ENCODE measurements at places on chromosomes 7 and 10.

DNA sequence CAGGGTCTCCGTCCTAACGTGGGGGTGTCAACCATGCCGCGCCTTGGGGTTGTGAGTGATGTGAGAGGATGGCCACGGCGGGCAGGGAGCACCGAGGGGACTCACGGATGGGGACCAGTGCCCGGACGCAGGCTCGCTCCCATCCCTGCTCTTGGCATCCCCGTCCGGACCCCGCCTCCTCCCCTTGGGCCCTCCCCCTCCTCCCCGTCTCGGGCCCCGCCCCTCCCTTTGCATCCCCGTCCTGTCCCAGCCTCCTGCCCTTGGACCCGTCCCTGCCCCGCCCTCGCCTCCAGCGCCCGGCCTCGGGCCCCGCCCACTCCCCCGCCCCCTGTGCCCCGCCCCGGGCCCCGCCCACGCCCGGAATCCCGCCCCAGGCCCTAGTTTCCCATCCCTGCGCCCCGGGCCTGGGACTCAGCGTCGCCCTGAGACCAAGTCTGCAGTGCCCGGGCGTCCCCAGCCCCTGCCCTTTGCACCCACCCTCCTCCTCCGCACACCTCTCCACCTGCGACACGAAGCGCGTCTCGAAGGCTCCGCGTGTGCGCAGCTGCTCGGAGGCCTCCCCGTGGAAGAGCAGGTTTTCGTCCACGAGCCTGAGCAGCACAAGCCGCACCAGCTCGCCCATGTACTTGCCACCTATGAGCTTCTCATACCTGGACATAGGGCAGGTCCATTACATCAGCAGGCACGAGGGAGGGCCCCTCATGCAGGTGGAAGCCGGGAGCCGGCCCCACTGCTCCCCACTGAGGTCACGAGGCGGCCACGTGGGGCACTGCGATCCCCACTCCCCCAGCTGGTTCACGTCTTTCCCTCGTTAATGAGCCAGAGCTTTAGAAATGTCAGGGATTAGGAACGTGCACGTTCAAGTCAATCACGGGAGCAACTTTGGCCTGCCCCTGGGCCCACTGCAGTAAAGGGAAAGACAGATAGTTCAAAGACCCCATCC is 5.1 kb upstream of the MYL7 start:
- no peak for DNase-seq

DNA sequence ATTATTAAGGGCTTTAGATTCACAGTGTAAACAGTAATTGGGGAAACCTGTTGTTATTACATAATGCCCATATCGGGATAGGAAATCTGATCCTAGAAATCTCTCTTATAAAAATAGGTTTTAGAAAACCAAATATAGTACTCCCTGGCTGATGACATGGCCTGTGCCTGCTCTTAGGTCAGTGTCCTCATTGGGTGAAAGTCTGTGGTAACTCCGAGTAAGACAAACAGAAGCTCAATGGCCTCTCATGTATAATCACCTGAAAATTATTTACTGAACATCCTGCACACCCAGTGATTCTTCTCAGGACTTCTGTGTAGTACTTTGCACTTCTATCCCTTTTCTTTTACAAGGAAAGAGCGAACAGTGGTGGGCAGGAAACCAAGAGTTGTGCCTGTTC is 37.8 kb downstream of the SEM1 start:
- DNase-seq: no peak

DNA sequence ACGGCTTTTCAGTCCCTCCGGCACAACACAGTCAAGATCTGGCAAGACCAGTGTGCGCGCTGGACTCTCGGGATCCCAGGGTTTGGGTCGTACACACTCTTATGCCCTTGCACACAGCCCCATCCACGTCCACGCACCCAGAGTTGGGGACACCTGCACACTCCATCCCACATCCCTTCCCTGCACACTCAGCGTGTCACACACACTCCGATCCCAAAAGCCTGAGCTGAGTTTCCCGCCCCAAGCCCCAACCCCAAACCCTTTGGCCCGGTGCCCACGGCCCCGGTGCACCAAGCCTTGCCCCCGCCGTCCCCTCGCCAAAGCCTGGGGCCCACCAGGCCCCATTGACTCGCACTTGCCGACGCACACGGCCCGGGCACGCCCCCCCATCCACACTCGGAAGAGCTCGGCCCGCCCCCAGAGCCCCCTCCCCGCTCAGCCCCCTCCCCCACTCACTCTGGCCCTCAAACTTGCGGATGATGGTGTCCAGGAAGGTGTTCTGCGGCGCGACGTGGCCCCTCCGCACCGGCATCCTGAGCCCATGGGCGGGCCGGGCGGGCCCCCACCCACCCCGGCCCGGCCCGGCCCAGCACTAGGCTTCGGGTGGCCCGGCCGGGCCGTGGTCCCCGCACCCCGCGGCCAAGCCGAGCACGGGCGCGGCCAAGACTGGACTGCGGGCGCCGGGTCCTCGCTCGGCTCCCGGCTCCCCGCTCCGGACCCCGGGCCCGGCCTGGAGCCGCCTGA is 567 bp downstream of the KCNH2 start:
- no peak for DNase-seq

DNA sequence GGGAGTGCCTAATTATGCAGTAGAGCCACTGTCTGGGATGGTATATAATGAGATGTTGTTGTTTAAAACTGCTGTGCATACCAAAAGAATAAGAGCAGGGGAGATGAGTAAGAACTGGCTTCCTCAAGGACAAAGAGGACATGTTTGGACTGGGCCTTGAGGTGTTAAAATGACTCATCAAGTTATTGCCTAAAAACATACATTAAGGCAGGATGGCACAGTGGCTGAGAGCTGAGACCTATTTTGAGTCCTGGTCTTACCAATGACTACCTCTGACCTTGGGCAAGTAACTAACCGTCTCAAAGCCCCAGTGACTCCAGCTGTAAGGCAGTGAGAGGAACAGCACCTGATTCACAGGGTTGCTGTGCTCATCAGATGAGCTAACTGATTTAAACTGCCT is 71.1 kb downstream of the CFAP58 start:
- no peak for DNase-seq

GRCh38 chr7:138167222-138167621 is 91.0 kb downstream of the AKR1D1 start:
- DNase-seq: no peak

DNA sequence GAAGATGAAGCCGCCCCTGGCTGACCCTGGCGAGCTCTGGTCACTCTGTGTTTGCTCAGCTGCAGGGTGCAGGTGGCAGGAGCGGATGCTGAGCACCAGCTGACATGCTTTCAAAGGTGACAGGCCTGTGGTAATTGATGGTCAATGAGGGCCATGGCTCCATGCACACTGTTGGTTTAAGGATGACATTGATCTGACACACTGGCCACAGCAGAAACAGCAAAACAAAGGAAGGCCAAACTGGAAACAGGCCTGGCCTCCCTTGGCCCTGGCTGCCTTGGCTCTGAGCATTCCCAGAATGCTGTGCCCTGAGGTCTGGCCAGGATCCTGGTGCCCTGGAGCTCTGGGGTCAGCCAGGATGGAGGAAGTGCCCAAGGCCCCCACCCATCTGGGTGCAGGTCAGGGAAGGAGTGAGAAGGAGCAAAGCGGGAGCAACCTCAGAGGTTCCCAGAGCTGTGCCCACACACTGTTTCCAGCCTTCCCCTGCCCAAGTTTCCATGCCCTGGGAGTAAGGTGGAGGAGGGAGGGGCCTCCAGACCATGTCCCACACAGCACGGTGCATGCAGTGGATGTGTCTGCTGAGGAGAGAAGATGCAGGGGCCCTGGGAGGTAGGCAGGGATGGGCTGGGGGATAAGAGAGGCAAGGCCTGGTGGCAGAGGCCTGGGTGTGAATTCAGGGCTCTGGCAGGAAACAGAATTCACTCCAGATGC is 302.2 kb downstream of the RPS24 start:
- peak; percentile 91 for DNase-seq

DNA sequence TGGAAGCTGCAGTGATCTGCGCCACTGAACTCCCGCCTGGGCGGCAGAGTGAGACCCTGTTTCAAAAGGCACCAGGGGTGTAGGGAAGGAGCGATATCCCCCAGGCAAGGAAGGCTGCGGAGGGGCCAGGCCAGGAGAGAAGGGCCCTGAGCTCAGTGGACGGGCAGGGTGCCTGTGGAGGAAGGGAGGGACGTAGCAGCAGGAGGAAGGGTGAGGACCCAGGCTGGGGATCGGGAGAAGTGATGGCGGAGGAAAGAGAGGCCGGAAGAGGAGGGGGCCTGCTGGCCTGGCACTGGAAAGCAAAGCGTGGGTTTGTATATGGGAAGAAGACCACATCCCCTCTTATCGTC is 45.6 kb downstream of the ALOX5 start:
- no peak for DNase-seq

- DNase-seq: no peak
These were observed 110.4 kb downstream of the PARD3 start for GRCh38 chr10:34704526-34705184.

- DNase-seq: peak; percentile 33
These were observed 1.3 kb downstream of the TBC1D12 start for GRCh38 chr10:94403380-94404213.

DNA sequence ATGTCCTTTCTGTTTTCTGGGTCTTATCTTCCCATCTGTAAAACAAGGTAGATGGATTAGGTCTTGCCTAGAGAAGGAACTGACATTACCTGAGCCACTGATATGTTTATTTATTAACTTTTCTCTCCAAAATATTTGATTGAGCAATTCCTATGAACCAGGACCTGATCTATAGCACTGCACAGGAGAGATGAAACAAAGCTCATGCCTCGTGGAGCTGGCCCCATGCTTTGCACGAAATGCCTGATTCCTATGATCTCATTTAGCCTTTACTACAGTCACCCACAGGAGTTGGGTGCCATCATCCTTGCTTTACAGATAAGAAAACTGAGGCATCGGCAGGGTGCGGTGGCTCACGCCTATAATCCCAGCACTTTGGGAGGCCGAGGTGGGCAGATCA is 48.2 kb upstream of the ZMIZ1 start:
- no peak for DNase-seq

GRCh38 chr10:127976286-127976685 is 69.4 kb downstream of the PTPRE start:
- no peak for DNase-seq
